Activated CD8-positive, alpha-beta memory T cell treated with anti-CD3 and anti-CD28 coated beads for 24 hours (primary cell): ENCODE measurements at places on chromosomes 16 and 17.

GRCh38 chr17:8122924-8123694, 797 bp downstream of the HES7 start:
- peak; percentile 82 for DNase-seq

GRCh38 chr17:39617446-39618245, 9.1 kb upstream of the PPP1R1B start:
- peak; percentile 84 for DNase-seq

GRCh38 chr17:73420897-73421296, 109.1 kb upstream of the CDC42EP4 start:
- DNase-seq = no peak

- DNase-seq = no peak
These were observed 288.7 kb downstream of the SEC14L1 start for GRCh38 chr17:77429369-77429968.

DNA sequence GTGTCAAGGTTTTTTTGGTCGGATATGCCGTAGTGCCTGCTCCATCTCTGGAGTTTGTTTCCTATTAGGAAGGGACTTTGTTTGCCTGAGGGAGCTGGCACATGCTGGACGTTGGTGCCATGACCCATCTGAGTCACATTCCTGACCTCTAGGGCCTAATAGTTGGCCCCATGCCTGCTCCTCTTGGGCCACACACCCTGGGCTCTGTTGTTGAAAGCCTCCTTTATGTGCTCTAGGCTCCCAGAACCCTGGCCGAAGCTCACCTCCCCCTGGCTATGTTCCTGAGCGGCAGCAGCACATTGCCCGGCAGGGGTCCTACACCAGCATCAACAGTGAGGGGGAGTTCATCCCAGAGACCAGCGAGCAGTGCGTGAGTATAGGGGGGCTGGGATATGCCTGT, 18.4 kb downstream of the LIMD2 start:
- DNase-seq = no peak

GRCh38 chr16:84048270-84048669, 5.7 kb upstream of the SLC38A8 start:
- no peak for DNase-seq

DNA sequence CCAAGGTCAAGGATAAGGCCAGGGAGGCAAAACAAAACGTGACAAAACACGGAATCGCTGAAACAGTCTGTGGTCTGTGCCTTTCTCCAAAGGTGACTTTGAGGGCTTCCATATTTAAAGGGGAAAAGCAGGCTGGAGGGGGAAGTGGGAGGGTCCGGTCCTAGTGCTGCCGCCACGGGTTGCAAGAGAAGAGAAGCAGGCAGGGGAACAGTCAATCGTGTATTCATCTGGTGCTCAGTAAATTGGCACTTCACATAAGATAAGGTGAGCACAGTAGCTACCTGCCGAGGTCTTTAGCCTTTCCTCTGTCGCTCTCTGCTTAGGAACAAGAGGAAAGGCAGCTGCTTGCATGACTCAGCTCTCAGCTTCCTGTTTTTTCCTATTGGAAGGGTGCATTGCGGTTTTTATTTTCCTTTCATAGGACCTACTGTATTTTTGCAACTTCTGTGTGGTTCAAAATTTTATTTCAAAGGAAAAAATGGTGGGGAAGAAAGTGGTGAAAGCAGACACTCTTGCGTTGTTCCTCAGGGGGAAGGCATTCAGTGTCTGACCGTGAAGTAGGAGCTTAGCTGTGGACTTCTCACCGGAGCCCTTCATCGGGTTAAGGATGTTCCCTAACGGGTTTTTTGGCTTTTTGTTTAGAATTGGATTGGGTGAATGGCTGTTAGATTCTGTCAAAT, 7.1 kb upstream of the LGALS3BP start:
- DNase-seq = no peak

- DNase-seq = no peak
These were observed 259.5 kb downstream of the IRX3 start for GRCh38 chr16:54027062-54027461.

DNA sequence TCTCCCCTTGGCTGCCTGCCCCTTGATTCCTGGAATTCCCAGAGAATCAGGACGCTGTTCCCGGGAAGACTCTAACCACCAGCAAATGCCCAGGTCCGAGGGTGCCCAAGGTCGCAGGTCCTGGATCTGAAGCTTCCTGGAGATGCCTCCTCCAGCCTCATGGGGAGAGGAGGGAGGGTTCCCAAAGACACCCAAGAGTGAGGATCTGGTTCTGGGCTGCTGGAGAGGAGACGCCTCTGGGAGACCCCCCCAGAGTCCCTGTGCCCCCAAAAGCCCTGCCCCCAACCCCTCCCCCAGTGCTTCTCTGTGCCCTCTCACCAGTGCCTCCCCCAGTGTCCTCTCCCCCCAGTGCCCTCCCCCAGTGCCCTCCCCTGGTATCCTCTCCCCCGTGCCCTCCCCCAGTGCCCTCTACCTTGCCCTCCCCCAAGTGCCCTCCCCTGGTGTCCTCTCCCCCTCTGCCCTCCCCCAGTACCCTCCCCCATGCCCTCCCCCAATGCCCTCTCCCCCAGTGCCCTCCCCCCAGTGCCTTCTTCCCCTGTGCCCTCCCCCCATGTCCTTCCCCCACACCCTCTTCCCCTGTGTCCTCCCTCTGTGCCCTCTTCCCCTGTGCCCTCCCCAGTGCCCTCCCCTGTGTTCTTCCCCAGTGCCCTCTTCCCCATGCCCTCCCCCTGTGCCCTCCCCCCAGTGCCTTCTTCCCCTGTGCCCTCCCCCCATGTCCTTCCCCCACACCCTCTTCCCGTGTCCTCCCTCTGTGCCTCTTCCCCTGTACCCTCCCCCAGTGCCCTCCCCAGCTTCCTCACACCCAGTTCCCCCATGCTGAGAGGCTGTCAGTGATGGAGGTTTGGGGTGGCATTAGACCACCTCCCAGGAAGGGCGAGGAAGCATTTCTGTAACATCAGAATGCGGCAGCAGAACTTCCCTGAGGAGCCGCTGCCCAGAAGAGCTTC, 6.3 kb upstream of the SECTM1 start:
- DNase-seq = no peak

GRCh38 chr16:80948886-80949493, 57.7 kb downstream of the CMC2 start:
- DNase-seq = no peak

GRCh38 chr17:78294776-78295175, 63.3 kb downstream of the TMEM235 start:
- DNase-seq = no peak

DNA sequence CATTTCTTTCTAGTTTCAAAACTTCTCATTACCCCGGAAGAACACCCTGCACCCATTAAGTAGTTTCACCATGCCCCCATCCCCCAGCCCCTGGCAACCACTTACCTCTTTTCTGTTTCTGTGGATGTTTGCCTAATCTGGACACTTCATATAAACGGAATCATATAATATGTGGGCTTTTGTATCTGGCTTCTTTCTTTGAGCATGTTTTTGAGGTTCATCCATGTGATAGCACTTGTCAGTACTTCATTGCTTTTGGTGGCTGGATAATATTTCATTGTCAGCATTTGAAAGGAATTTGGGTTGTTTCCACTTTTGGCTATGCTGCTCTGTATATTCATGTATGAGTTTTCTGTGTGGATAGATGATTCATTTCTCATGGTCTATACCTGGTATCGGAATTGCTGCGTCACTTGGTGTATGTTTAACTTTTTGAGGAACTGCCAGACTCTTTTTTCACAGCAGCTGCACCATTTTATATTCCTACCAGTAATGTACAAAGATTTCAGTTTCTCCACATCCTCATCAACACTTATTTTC, 30.0 kb upstream of the SLC5A10 start:
- no peak for DNase-seq

DNA sequence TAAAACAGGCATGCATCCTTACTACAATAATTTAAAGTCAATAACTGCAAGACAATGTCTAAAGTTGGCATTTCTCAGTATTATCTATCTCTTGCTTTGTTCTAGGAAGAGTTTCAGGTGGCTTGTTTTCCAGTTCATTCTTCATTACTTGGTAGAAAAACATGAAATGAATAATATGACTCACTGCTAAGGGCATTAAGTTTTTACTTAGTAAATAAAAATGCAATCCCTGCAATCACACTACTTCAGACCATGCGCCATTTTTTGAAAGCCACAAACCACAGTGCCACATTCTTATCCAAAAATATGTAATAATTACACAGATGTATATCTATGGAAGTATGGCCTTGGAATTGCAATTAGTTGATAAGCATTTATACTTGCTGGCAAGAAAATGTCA, 55.4 kb downstream of the CREBBP start:
- no peak for DNase-seq

GRCh38 chr17:72123530-72124437, 3.0 kb downstream of the SOX9 start:
- DNase-seq = no peak

DNA sequence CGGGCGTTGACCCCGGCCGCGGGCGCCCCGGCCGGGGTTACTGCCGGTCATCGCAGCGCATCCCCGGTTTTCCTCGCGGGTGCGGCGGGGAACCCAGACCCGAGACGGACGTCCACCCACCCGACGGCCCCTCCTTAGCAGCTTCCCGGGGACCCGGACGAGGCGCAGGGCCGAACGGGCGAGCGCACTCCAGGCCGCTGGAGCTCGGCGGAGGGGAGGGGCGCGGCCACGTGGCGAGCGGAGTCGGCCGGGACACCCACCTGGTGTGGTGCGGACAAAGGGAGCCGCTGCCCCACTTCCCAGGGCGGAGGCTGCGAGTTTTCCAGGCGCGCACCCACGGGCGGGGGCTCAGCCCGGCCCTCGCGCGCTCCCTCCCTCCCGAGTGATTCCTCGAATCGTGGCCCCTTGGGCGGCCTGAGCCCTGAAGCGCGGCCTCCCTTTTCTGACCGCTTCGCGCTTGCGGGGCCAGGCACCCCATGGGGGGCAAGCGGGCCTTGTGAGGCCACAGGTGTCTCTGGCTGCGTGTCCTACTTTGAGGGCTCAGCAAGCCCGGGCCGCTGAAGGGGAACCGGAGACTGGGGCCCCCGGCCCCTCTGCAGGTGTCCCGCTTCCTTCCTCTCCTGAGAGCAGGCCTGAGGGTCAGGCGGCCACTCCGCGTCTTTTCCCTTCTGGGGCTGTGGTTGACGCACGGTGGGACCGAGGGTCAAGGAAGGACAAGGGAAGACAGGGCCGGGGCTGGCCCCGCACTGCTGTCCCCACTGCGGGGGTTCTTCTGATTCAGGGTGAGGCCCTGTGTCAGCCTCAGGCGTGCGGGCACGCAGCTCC, 1.1 kb upstream of the FASN start:
- DNase-seq = peak; percentile 83

- DNase-seq = no peak
These were observed 11.6 kb downstream of the LRRC3C start for GRCh38 chr17:39939106-39939505.

GRCh38 chr16:57061084-57061905, 31.1 kb upstream of the CPNE2 start:
- no peak for DNase-seq

DNA sequence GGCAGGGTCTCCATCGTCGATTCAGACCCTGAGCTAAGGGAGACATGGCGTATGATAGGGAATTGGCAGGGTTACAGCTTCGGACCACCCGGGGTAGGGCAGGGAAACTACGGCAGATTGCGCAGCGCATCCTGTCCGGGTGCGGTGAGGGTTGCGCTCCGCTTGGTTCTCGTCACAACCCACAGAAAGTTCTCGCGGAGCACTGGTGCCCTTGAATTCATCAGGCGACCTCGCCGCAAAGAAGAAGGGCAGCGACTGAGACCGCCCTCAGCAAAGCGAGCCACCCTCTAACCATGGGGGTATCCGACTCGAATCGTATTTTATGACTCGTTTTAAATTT, 1.2 kb downstream of the HS3ST3B1 start:
- no peak for DNase-seq

DNA sequence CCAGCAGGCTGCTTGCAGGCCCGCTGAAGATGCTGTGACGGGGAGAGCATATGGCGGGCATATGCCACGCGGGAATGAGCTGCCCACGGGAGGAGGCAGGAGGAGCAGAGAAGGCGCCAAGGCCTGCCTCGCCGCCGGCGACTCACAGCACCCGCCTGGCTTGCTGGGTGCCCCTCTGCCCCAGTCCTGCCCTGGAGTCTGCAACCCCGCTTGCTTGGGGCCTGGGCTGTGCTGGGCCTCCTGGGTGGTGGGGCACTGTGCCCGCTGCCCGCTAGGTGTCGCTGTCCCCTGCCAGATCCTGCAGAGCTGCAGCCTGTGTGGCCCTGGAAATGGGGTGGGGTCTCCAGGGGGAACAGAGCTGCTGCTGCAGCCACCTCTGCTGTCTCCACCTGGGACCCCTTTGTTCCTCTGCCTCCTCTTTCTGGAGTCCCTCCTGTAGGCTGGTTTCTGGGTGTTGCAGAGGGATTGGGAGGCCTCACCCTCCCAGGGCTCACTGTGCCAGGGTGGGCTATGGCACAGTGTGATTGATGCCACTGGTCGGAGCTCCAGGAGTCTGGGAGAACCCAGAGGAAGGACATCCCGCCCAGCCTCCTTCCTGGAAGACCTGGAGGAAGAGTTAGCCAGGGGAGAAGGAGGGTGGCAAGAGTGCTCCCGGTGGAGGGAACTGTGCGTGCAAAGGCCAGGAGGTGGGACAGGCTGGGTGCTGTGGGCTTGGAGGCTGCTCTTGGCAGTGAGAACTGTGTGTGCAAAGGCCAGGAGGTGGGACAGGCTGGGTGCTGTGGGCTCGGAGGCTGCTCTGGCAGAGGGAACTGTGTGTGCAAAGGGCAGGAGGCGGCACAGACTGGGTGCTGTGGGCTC, 141.0 kb upstream of the CIBAR2 start:
- peak; percentile 86 for DNase-seq

DNA sequence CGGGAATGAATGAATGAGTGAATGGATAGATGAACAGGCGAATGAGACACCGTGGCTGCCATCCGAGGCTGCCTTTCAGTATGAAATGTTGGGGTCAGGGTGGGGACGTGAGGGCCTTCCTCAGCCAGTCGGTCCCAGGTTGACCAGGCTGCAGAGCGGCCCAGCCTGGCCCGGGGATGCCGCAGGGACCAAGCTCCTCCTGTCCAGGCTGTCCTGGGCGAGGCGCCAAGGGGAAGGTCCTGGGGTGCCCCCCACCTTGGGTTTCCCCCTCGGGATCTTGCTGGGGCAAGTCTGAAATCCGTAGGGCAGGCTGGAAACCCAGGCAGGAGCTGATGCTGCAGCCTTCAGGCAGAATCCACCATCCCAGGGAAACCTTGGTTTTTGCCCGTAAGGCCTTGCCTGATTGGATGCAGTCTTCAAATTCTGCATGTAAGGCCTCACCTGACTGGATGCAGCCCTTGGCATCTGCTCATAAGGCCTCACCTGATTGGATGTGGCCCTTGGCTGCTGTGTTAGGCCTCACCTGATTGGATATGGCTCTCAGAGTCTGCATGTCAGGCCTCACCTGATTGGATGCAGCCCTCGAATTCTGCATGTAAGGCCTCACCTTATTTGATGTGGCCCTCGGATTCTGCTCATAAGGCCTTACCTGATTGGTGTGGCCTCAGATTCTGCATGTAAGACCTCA, 61.7 kb upstream of the ZNF469 start:
- DNase-seq = no peak

GRCh38 chr17:27631411-27631760, 398 bp downstream of the LGALS9 start:
- no peak for DNase-seq

- no peak for DNase-seq
These were observed 7.8 kb upstream of the ZNF200 start for GRCh38 chr16:3242709-3243108.
